A549 (cell line): ENCODE measurements at places on chromosomes 11 and 22. TPM values are rescaled to one million over a fixed set of nuclear protein-coding genes. Genes with fewer than 3 reads are reported as not detected.

The POU2AF3 gene
- 0.63 to 0.87 TPM (median 0.63 TPM) in 3 replicates for polyA plus RNA-seq

The LUZP2 gene
- polyA plus RNA-seq, result not detected in 3 replicates

The NCF4 gene
- not detected in 3 replicates for polyA plus RNA-seq

The NCR3LG1 gene
- polyA plus RNA-seq, result 1.1 to 1.4 TPM (median 1.3 TPM) in 3 replicates

The C11orf91 gene
- 0.15 to 0.34 TPM in 2 of 3 replicates, not detected in the other for polyA plus RNA-seq

The OR52I2 gene
- polyA plus RNA-seq, result not detected in 3 replicates

The C22orf31 gene
- polyA plus RNA-seq, result not detected in 3 replicates
